ENCODE measurements at places on chromosomes 11 and 22.

DNA sequence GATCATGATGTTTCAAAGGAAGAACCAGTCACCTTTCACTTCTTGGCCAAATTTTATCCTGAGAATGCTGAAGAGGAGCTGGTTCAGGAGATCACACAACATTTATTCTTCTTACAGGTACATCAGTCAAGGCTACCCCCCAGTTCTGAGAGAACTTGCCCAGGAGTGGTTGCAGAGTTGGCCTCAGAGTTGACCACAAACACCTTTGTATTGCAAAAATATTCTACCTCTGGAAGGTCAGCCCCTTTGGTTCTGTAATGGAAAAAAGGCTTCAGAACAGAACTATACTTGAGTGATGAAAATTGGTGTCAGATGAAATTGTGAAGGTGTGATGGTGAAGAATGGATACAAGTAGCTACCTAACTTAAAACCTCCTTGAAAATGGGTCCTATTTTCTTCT, 35.7 kb downstream of the NF2 start:
- DNase-seq: no peak

GRCh38 chr11:125188021-125188420, 23.5 kb downstream of the PKNOX2 start:
- no peak for DNase-seq

- DNase-seq: no peak
Measured at GRCh38 chr22:46583571-46583970, 36.6 kb upstream of the GRAMD4 start.

DNA sequence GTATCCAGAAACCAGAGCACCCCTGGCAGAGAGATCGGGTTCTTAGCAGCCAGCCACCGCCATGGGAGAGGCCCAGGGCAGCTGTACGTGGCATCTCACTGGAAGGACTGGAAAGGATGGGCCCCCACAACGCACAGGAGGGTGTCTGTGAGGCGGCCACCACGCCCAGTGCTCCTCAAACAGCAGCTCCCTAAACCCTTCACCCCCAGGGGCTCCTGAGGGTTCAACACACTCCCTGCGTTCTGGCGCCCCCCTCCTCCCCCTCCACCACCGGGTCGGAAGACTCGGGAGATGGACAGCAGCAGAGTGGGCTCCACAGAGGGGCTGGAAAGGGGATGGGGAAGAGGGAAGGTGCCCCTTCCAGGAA, 1.1 kb downstream of the MAPK12 start:
- no peak for DNase-seq

- peak; percentile 56 for DNase-seq
Measured at GRCh38 chr11:1837171-1838076, 1.4 kb upstream of the TNNI2 start.

GRCh38 chr22:33798401-33798800, 121.9 kb downstream of the LARGE1 start:
- DNase-seq: no peak

GRCh38 chr22:44278243-44279068, 34.3 kb downstream of the SHISAL1 start:
- no peak for DNase-seq

GRCh38 chr22:47329727-47330650, 567.5 kb downstream of the TBC1D22A start:
- no peak for DNase-seq

- no peak for DNase-seq
Measured at GRCh38 chr22:20636075-20636812, 128.8 kb downstream of the MED15 start.

DNA sequence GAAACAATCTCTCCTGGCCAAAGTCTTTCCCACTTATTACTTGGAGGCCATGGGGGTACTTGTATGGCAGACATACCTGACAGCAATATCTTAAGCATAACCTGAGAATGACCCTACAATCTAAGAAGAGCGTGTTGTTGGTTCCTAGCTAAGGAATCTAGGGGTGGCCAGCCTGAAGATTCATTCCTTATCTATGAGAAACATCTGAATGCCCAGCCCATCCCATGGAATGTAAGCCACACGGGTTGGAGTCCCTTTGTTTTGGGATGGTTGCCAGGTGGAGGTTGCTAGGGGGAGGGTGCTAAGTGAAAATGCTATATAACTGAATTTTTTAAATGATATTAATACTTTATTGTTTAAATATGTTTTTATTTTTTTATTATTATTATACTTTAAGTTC, 725.0 kb downstream of the ETS1 start:
- no peak for DNase-seq

DNA sequence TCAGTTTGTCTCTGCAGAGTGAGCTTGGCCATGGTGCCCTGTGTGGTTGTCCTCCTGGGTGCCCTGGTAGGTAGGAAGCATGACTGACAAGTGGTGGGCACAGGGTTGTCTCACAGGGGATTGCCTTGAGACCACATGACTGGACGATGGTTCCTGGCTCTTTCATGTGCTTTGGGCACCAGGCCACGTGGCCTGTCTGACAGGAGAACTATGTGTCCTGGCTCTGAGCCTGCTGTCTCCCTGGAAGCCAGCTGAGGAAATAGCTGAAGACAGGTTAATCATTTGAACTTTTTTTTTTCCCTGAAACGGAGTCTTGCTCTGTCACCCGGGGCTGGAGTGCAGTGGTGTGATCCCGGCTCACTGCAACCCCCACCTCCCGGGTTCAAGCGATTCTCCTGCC, 93.2 kb downstream of the LDLRAD3 start:
- DNase-seq: peak; percentile 41

DNA sequence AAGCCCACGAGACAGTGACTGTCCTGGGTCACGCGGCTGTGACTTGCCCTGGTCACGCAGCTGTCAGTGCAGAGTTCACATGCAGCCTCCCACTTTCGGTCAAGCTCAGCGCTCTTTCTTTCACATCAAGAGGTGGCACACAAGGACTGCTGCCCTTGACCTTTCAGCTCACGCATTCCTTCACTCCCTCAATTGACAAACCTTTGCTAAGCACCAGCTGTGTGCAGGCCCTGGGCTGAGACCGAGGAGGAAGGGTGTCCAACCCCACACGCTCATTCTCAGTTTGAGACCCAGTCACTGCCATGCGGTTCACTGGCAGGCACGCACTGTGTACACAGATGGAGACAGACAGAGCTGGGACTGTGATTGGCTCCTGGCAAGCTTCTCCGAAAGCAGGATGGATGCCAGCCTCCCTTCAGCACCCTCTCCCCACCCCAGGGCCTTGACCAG, 70.3 kb downstream of the SCUBE1 start:
- DNase-seq: no peak

- DNase-seq: no peak
Measured at GRCh38 chr22:48750282-48750681, 1077.4 kb downstream of the BRD1 start.

GRCh38 chr11:70368961-70369360, 29.4 kb upstream of the CTTN start:
- no peak for DNase-seq

DNA sequence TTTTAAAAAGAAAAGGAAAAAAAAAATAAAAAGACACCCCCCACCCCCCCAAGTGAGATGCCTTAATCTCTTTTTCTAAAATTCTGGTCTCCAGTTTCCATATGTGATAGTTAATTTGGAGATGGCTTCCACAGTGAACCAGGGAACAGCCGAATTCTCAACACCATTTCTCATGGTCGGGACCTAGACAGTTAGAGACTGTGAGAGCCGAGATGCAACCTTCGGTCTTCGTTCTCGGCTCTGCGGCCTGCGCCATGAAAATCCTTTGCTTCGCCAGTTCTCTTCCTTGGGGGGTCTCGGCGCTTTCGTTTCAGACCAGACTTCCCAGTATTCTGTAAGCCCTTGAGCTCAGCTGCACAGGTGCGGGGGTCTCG, 723 bp downstream of the CACNG2 start:
- DNase-seq: no peak

DNA sequence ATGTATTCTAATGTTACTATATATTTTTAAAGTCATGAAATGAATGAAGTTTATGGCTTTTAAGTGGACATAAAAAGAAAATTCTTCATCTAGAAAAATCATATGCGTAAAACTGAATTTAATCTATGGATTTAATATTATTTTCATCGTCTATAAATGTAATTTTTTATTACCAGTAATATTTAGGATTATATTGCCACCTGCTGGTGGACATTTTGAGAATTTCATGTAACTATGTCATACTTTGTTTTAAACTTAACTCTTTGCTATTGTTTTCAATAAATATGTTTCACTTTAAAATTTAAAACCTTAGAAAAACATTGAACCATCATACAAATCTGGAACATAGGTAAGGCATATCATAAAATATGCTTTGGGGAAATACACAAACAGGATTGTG, 66.5 kb upstream of the CEP126 start:
- DNase-seq: no peak

DNA sequence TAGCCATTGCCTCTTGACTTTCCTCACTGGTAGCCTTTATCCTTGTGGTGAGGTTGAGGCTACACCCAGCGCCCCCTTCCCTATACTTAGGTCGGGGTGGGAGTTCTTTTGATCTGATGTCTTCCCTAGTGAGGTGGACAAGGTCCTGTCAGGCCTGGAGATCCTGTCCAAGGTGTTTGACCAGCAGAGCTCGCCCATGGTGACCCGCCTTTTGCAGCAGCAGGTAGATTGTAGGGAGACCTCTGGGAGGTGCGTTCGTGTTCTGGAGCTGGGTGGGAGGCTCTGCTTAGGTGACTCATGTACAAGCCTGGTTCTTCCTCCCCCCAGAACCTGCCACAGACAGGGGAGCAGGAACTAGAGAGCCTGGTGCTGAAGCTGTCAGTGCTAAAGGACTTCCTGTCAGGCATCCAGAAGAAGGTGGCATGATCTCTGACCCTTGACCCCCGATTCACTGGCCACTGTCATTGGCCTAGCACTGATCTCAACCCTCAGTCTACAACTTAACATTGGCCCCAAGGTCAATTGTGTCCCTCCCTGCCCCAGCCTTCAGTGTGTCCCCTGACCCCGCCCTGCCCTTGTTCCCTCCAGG, 4.9 kb downstream of the INPPL1 start:
- DNase-seq: no peak

DNA sequence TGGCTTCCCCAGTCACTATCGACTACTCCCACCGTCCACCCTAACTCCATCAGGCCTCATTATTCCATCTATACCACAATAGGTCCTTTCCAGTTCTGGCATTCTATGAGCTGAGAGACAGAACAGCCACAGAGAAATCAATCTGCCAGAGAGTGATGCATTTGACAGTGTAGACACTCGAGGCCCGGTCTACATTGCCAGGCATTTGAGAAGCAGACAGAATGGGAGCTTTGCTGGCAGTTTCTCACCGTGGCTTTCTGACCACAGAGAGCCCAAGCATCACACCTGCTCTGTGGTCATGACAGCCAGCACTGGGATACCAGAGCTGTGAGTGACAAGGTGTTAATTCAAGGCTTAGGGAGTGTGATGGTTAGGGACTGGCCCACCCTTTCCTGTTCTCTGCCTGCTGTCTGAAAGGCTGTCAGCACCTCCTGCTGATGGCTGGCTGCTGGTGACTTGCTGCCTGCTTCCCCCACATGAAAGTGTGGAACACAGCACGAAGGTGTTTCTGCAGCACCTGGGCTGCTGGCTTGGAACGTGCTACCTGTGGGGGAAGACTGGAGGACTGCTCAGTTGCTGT, 137.8 kb downstream of the KIRREL3 start:
- no peak for DNase-seq

GRCh38 chr11:69576069-69576782, 64.7 kb upstream of the CCND1 start:
- no peak for DNase-seq

GRCh38 chr22:27971926-27972325, 52.9 kb upstream of the PITPNB start:
- DNase-seq: no peak

DNA sequence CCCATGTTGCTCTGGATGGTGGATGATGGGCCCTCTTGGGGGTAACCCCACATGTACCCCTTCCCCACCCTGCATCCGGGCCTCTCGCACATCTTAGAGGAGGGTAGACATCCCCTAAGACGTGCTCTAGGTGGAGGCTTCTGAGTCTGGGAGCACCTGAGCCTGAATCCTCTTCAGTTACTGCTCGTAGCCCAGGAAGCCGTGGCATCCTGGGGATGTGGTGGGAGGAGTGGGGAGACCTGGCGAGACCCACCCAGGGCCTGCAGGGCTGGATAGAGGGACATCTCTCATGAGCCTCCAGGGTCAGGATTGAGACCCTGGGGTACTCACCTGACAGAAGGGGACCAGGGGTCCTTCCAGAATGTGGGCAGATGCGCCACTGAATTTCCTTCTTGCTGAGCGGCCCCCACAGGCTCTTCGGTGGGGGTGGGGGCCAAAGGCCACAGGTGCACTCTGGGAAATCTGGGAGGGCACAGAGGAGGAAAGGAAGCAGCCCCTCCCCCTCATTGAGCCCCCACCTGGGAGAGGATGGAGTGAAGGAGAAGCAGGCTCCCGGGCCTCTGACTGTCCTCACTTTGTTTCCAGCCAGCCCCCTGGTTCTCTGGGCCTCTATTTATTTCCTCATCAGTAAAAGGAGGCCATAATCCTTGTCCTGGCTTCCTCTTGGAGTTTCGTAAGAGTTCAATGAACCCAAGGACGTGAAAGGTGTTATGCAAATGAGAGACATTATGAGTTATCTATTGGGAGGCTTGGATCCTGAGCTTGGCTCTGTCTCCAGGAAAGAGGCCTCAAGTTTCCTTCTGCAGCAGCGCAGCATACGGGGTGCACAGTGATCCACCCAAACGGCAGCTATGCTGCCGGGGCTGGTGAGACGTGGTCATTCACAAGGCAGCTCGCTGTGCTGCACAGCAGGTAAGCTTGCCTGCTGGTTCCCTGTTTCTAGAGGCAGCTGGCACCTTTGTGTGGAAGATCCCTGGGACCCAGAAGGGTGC, 31.2 kb downstream of the KCNJ4 start:
- DNase-seq: no peak

Measured in T47D (cell line).